ENCODE measurements at places on chromosomes 3 and 15.

DNA sequence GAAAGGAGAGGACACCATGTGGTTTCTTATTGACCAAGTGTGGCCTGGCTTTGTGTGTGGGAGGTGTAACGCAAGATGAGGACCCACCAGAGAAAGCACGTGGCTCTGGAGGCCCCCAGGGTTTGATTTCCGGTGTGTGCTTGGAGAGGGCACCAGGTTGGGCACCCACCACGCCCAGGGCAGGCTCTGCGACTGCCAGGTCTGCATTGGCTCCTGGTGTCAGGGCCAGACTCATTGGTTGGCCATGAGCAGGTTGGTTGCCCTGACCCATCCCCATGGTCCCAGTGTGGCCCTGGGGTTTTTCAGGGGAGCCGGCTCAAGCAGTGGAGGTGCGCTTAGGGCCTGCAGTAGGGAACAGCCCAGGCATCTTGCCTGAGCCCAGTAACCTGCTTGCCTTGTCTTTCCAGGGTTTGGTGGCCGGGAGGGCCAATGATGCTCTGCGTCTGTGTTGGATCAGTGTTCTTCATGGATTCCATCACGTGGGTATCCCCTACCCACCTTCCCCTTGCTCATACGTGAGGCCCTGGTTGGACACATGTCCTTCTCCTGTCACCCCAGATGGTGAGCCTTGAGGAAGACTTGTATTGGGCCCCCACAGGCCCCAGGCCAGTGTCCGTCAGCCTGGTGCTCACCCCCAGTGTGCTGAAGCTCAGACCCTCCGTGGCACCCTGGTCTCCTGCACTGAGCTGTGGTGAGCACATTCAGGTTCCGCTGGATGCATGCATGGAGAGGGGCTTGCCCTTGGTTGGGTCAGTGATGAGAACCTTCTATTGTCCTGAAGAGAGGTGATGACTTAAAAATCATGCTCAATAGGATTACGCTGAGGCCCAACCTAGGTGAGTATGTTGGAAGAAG lies 193.9 kb downstream of the UBE3A start:
- DNase-seq: no peak

GRCh38 chr3:94092086-94092485 lies 29.2 kb downstream of the NSUN3 start:
- no peak for DNase-seq

DNA sequence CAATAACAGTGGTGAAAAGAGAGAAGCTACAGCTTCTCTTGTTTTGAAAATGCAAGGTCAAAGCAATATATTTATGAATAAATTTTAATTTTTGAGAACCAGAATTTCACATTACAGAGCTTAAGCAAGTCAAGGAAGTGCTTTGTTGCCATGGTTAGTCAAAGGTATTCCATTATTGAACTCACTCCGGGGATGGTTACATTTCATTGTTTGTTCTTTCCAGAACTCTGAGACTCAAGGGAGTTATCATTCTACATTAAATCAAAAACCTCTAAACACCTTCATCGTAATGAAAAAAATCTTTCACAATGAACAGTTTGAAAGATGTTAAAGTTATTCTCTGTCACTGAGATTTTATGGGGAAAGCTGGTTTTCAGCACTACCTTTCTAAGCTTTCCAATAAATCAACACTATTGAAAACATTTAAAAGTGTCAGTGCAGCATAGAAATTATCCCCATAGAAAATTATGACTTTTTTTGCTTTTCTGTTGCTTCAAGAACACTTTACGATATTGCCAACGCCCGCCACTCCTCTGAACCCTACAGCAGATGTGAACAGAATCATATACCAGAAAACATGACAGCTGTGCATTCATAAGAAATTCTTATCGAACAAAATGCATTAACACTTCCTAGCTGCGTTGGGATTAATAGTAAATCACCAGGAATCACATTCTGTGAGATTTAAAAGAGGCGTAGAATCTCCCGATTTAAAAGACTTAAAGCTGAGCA lies 83.0 kb downstream of the OTOL1 start:
- no peak for DNase-seq

DNA sequence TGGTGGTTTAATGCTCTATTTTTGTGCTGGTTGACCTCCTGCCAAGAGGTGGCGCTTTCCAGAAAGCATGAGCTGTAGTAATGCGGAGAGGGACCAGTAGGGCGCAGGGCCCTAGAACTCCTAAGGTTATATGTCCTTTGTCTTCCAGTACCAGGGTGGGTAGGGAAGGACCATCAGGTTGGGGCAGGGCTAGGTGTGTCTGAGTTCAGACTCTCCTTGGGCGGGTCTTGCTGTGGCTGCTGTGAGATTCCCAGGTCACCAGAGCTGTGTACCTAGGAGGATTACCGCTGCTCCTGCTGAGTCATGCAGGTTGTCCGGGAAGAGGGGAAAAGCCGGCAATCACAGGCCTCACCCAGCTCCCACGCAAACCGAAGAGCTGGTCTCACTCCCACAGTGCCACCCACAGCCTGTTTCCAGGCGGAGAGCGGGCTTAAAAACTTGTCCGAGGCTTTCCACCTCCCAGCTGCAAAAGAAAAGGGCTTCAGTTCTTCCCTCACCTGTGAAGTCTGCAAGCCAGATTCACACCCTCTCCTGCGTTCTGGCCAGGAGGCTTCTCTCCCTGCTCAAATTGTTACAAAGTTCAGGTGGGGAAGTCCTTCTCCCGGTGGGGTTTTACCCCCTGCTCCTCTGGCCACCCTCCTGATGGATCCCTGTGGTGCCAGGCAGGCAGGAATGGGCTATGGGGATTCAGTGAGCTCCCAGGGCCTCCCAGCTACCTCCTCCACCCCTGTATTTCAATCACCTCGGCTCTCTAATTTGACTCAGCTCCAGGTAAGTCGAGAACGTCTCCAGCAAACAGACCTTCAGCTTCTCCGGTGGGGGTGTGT lies 37.7 kb upstream of the BCHE start:
- no peak for DNase-seq

- no peak for DNase-seq
Observed at GRCh38 chr3:34882764-34883163, 756.6 kb upstream of the ARPP21 start.

DNA sequence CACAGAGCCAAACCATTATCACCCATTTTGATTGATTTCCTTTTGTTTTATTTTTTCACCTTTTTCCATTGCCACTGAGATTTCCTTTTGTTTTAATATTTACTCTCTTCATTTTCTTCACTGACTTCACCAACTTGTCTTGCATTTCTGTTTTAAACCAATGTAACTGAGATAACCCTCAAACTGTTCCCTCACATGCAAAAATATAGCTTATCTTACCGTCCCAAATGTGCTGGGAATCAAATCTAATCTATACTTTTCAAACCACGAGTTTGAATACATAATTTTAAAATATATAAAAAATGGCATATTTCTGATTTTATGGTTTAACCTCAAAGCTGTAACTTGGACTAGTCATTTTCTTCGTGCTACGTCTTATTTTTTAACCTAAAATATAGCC lies 143.8 kb downstream of the PLD1 start:
- DNase-seq: no peak

DNA sequence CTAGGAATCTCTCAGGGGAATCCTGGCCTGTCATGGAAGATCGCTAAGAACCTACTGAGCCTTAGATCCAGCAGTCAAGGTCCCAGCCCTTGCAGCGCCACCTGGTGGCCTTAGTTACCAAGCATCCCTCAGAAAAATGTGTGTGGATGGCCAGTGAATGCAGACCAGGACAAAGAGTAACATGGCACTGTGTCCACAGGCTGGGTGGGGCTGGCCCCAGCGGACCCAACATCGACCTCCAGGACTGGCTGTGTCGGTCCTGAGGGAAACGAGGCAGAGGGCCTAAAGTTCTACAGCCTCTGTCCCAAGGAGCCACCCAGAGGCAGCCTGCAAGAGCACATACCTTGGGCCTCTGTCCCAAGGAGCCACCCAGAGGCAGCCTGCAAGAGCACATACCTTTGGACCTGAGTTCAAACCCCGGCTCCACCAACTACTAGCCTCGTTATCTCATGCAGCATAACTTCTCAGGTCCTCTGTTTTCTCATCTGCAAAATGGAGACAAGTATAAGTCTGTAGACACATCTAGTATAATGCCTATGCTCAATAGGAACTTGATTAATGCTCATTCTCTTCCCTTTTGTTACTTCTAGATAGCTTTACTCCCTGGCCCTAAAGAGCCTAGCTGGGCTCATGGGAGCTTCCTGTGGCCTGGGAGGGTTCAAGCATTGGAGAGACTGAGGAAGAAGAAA lies 57.5 kb upstream of the HERC1 start:
- peak; percentile 42 for DNase-seq

DNA sequence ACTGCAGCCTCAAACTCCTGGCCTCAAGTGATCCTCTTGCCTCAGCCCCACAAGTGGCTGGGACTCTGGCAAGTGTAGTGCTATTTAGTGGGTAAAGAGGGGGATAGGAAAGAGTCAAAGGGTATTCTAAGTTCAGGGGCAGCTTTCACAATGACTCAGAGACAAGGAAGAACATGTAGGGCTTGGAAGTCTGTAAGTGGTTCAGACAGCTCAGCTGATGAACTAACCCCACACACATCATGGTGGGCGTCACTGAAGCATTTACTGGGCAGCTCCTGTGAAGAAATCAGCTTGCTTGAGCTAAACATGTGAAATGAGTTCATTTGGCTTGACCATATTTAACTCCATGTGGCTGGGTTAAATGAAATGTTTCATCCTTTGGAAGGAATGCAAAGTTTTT lies 34.6 kb upstream of the THSD4 start:
- no peak for DNase-seq

GRCh38 chr15:42392309-42393024 lies 33.2 kb downstream of the CAPN3 start:
- no peak for DNase-seq

DNA sequence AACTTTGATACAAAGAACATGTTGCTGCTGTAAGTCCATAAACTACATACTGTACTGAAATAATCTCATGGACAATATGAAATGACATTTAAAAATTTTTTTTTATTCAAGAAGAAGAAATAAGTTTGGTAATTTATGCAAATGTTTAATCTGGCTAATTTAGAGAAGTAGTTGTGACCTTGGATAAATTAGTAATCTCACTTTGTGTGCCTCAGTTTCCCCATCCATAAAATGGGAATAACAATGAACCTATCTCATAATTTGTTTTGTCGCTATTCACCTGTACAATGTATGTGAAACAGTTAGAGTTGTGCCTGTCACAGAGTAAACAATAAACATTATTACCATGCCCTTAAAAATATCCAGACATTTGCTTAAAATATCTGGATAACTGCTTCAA lies 15.3 kb upstream of the DPH6 start:
- no peak for DNase-seq

- no peak for DNase-seq
Observed at GRCh38 chr3:137105277-137105977, 147.6 kb downstream of the IL20RB start.

- DNase-seq: peak; percentile 55
Observed at GRCh38 chr3:37996785-37997301, 6.3 kb downstream of the VILL start.

GRCh38 chr3:74787011-74787410 lies 172.6 kb upstream of the CNTN3 start:
- DNase-seq: no peak

GRCh38 chr15:32870240-32871033 lies 152.6 kb downstream of the GREM1 start:
- DNase-seq: no peak

DNA sequence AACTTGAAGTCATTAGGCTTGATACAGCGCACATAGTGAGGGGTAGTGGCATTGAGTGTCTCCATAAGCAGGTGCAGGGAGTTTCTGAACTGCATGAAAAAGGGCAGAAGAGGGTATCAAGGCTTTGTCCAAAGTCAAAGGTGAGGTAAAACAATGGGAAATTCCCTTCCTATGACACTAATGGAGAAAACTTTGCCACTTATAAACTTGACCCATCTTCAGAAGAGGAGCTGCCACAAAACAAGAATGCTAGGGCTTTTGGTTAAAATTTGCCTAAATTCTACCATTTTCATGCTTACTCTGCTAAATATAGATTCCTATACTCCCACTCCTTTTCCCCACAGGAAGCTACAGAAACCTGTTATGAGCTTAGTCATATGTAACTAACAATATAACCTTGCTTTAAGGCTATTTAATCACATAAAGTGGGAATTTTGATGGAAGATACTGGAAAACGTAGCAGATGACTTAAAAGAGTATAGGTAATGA lies 87.5 kb upstream of the MYO5C start:
- DNase-seq: no peak

DNA sequence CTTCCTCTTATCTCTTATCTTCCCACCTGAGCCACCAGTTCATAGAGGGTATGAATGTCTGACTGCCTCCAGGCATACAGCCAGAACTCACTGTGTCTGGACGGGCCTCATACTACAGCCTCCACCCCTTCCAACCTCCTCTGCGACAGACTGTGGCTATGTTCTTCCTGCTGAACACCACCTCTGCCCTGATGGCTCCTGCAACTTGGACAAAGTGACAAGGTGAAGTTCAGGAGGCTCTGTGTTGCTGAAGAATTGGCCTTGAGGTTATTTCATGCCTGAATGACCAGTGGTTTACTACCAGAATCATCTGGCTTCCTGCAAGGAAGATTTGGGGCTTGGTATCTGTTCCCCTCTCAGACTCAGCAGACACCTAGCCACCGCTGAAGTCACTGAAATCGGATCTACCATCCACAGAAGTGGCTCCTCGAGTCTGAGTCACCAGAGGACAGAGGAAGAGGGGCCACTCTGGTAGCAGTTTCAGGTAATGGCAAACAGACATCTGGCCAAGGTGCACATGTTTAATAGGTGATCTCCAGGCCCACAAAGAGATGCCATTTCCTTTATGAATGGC lies 14.2 kb upstream of the ULK3 start:
- DNase-seq: no peak

GRCh38 chr3:28019740-28020139 lies 221.7 kb upstream of the CMC1 start:
- no peak for DNase-seq

GRCh38 chr3:138912237-138912636 lies 34.7 kb downstream of the FOXL2 start:
- DNase-seq: no peak

- DNase-seq: no peak
Observed at GRCh38 chr15:88835119-88835518, 31.9 kb downstream of the ACAN start.

DNA sequence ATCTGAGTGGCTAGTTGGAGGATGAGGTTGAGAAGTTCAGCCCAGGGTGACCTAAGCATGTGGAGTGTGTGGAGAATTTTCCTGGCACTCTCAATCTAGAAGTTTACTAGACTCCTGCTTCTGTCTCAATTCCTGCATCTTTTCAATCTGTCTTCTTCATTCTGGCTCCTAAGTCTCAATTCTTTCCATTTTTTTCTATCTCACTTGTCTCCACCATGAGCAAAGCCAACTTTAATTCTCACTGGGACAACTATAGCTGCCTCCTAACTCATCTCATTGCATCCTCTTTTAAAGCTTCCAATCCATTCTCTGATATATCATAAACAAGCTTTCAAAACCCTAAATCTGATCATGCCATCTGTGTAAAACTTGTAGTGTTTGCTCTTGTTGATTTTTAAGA lies 569.3 kb downstream of the NAALADL2 start:
- DNase-seq: no peak

DNA sequence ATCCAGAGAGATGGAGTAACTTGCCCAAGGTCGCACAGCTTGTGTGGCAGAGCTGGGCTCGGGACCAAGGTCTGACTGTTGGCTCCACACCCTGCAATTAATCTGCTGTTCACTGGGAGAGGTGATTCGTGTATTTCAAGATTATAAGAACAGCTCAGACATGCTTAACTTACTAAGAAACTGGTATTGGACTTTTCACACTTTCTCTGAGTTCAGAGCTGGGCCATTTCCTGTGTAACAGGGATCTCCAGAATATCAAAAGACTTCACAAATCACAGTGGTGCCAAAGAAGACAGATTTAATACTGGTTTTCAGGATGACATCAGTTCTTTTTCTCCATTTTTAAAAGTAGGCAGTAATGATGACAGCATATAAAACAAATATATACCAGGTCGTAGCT lies 156.8 kb upstream of the UBE2E1 start:
- DNase-seq: no peak

- DNase-seq: no peak
Observed at GRCh38 chr3:186414735-186415419, 52.8 kb upstream of the DGKG start.
